ENCODE measurements at places on chromosomes 13 and 19.

DNA sequence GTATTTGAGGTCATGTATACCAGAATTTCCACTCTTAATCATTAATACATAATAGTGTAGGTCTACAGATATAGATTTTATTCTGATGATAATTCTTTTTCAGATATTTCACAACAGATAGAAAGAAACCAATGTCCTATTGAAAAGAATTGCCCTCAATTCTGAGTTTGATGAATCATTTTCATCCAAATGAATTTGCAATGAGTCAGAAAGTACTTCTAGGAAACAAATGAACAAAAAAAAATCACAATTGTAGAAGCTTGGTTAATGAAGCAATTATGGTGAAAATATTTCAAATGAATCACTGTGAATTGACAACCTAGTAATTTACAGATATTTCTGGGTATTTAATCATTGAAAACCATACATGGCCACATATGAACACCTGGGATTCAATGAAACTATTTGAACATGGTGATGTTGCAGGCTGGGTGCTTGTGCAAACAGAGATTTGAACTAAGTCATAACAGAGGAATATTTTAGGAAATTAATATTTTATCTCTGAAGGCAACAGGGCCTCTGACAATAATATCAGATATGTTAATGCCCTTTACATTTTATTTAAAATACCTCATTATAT, 360.9 kb downstream of the SLITRK5 start:
- DNase-seq = no peak

GRCh38 chr19:54333586-54334298, 5.2 kb downstream of the LILRA4 start:
- no peak for DNase-seq

DNA sequence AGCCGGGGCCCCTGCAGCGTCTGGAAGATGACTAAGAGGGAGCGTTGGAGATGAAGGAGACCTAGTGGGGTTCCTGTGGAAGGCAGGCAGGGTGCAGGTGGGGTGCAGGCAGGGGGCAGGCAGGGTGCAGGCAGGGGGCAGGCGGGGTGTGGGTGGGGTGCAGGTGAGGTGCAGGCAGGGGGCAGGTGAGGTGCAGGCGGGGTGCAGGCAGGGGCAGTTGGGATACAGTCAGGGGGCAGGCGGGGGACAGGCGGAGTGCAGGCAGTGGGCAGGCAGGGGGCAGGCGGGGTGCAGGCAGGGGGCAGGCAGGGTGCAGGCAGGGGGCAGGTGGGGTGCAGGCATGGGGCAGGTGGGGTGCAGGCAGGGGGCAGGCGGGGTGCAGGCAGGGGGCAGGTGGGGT, 142.8 kb downstream of the SOX1 start:
- no peak for DNase-seq

DNA sequence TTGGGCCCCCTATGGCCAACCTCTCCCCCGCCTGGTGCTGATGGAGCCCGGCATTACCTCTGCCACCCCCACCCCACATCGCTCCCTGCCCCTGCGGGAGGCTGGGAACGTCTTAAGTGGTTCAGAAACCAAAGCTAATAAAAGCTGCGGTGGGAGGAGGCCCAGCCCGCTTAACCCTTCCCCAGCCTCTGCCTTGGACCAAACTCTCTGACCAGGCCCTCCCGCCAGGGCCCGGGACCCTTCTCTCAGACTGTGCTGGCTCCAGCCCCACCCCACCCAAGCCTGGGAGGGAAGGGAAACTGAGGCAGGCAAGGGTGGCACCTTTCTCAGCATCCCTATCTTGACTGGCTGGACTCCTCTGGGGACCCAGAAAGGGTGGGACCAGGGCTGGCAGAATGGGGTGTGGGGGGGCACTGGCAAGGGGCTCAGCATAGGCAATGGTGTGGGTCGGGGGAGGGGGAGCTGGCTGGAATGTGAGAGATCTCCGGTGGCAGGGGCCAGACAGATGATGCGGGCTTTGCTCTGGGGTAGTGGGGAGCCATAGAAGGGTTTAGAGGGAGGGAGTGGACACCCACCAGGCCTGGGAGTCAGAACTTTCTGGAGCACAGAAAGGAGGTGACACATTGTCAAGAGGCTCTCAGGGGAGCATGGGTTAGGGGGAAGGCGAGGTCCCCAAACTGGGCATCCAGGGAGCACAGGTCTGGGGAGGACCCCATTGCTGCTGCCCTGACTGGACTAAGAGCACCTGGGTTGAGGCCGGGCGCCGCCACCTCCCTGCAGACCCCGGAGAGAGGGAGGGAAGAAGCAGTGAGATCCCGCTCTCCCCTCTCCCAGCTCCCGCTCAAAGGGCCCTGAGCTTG, 21.9 kb downstream of the SMIM24 start:
- no peak for DNase-seq
